Spinal cord (tissue), 10 donors: ENCODE measurements at places on chromosomes 1 and 21.

- no peak for DNase-seq
Measured at GRCh38 chr21:26865857-26866256, 20.6 kb upstream of the ADAMTS1 start.

GRCh38 chr1:245197911-245198379 is 43.2 kb downstream of the KIF26B start:
- DNase-seq: no peak

DNA sequence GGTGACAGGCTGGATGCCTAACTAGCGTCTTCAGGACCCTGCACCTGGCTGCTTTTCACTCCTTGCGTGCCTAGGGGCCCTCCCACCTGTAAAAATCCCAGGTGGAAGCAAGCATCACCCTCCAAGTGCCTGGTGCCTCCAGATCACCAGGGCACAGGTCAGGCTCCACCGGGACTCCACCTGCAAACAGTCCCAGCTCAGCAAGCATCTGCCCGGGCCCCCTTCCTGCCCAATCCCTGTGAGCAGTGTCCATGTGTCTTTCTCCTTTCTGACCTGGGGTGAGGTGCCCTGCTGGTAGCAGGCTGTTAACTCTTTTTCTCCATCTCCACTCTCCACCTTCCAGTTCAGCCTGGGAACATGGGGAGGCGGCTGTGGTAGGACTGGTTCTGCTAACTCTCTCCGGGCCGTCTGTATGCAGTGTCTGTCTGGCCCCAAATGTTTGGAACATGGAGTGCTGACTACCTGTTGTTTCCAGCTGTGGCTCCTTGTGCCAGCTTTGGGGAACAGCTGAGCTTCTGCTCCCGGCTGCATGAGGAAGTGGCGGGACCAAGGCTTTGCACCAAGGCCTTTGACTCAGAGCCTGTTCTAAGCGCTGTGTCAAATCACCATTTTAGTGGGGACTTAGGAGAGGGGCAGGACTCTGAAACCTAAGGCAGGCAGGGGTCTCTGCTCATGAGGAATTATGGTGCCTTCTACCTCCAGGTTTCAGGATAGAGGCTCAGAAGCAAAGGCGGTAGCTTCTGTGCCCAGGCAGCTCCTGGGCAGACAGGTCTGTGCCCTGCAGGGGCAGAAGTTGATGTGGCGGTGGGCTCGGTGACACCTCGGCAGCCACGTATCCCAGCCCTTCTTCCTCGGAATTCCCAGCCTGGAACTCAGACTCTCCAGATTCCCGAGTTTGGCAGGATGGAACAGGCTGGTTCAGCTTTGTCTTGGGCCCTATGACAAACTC is 5.5 kb downstream of the GPR137B start:
- no peak for DNase-seq

DNA sequence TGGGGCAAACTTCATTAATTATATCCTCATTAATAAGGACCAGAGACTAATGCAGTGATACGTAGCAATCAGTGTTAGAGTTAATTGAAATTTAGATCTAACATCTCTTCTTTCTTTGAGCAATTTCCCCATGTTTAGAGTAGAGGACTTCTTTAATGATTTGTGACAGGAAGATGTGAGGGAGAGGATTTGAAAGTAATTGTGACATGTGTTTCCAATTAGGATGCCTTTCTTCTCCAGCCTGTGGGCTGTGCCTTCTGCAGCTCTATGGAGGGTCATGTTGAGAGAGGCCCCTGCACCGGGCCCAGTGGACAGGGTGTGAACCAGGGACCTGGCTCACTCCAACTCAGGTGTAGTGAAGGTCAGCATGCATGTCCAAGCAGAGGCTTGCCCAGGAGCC is 103.0 kb downstream of the GREM2 start:
- no peak for DNase-seq

DNA sequence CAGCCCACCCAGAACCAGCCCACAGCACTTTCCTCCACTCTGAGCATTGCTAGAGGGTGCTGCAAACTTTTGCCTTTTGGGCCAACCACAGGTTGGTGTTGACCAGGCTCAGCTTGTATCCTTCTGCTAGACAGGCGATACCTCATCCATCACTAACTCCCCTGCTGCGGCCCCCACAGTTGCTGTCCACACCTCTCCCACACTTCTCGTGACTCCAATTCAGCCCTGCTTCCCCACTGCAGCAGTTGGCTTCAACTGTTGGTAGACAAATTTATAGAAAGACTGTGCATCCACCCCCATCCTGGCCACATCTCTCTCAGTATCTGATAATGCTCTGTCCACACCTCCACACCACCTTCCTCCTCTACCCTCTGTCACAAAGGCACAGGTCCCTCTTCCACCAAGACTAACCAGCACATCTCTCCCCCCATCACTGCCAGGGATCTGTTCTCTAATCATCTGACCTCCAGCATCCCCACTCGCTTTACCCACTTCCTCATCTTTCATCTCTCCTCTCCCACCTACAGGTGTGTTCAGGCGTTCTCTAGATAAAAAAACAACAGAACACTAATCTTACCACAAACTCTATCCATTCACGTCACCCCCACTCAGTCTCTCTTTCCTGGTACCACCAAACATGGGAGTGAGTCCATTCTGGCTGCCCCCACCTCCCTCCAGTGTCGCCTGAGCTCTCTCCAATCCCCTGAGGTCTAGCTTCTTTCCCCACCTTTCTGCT is 15.8 kb upstream of the SLC25A44 start:
- DNase-seq: no peak

DNA sequence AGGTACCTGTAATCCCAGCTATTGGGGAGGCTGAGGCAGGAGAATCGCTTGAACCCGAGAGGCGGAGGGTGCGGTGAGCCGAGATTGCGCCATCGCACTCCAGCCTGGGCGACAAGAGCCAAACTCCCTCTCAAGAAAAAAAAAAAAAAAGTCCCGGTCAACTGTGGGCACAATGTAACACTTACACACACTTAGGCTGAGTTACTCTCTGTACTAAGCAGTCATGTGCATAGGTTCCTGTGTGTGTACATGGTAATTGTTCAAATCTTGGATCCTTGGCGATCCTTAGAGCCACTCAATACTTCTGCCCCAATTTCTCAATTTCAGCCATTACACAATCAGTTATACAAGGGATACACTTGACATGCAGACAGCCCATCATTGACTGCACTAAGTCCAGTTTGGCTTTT is 11.6 kb downstream of the SDCCAG8 start:
- no peak for DNase-seq

GRCh38 chr1:99465176-99465900 is 180.6 kb upstream of the PALMD start:
- DNase-seq: no peak

- DNase-seq: no peak
Measured at GRCh38 chr21:44648557-44649311, 2.5 kb downstream of the KRTAP10-11 start.

DNA sequence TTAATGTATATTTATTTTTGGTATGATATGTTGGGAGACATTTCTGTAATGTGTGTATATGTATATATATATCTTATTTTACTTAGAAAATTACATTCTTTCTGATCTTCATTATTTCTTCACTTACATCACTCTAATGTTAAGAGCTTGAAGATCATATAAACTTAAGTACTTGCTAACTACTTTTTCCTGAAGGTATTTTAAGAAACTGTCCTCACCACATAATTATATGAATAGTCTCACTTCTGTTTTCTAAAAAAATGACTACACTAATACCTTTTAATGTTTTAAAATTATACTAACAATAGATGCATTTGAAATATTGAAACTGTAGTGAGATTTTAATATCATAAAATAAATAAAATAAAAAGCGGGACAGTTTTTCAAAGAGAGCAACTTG is 377.1 kb downstream of the LRRIQ3 start:
- no peak for DNase-seq

DNA sequence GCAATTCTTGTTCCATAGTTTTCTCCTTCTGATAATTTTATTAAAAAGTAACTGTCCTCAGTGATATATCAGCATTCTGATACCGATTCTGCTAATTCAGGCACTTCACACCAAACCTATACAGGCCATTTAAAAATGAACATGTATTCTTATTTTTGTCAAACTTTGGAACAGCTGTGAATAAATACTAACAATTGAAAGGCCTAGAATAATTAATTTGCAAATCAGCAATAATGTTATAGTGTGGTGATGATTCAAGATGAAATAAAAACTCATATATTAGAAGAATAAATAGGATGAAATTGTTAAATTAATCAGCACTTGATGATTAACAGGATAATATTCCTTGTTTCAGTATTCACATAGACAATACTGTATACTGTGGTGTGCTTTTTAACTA is 9.9 kb downstream of the CDKN2C start:
- no peak for DNase-seq

GRCh38 chr1:34904236-34905097 is 25.0 kb downstream of the DLGAP3 start:
- DNase-seq: no peak

DNA sequence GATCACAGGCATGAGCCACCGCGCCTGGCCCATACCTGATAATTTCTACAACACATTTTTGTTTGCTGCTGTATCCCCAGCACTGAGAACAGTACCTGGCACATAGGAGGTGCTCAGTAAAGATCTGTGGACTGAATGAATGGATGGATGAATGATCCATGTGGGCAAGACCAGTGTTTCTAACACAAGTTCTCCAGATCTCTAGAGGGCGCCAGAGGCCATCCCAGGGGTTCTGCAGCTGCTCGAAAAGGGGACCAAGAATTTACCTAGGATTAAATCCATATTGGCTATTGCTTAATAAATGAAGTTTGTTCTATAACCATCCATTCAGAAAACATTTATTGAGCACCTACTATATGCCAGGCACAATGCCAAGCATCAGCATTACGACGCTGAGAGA is 167.7 kb downstream of the ACTL8 start:
- DNase-seq: peak; percentile 60

DNA sequence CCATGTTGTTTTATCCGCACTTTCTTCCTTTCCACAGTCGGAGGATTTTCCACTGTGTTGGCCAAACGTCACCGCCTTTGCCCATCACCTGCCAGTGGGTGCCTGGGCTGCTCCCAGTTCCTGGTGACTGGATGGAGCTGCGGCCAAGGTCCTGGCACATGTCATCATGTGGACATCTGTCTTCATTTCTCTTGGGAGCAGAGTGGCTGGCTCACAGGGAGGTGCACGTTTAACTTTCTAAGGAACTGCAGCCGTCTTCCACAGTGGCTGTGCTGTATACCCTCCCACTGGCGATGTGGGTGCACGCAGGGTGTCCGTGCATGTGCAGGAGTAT is 19.5 kb upstream of the RNF223 start:
- no peak for DNase-seq

- DNase-seq: no peak
Measured at GRCh38 chr1:216075339-216075738, 347.9 kb downstream of the USH2A start.

GRCh38 chr1:1529321-1529720 is 11.1 kb downstream of the TMEM240 start:
- no peak for DNase-seq

DNA sequence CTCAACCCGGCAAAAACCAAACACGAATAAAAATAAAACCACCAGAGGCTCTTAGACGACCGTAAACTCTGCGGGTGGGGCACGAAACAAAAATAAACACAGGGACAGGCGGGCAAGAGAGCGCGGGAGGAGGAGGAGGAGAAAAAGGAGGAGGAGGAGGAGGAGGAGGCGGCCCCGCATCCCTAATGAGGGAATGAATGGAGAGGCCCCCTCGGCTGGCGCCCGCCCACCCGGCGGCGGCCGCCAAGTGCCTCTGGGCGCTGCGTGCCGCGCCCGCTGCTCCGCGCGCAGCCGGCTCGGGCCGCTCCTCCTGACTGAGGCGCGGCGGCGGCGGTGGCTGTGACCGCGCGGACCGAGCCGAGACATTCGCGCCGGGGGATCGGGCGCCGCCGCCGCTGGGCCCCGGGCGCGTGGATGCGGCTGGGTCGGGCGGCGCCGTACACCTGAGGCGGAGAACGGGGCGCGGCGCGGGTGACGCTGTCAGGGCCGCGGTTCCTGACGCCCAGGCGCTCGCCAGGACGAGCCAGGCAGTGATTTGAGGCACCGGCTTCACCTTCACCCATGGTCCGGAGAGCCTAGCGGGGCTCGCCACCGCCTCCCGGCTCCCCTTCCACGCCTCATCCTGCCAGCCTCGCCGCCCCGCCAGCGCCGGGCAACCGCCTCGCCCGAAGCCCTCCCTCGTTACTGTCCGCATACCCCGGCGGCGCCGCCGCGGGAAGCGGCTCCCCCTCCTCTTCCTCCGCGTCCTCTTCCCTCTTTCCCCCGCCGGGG is at the start of gene MARK1:
Gene MARK1, plus strand, starts transcription at position 229 of the 771 bp plus-strand sequence. CDS start 687 bp downstream, outside the sequence.
- peak; percentile 64 for DNase-seq

GRCh38 chr1:163820226-163820625 is 498.5 kb downstream of the NUF2 start:
- no peak for DNase-seq

GRCh38 chr1:178075333-178075732 is 18.6 kb upstream of the RASAL2 start:
- DNase-seq: no peak

GRCh38 chr1:154629061-154629674 is 21.2 kb upstream of the ADAR start:
- no peak for DNase-seq
